ENCODE measurements at places on chromosomes 4 and X.

- peak; percentile 19 for DNase-seq
These were observed 58.5 kb downstream of the PGRMC2 start for GRCh38 chr4:128228845-128229795.

GRCh38 chr4:173001571-173001970, 167.0 kb upstream of the GALNT7 start:
- peak; percentile 63 for DNase-seq

- DNase-seq, result peak; percentile 12
These were observed 88.8 kb downstream of the MAPK10 start for GRCh38 chr4:86271057-86271456.

DNA sequence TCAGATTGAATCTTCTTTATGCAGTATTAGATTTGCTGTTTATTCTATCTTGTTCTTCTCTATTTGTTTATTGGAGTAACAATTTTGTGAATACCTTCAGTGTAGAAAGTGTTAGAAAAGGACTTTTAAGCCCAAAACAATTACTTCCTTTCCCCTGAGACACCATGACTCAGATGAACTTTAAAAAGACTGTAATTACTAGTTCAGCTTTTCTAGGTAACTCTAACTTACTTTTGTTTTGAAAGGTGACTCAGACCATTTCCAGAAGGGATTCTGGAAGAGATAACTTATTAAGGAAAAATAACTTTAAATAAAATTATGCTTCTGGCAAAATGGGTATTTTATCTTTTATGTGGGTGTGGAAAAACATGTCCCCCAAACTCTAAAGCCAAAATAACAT, 561.5 kb upstream of the PCDH10 start:
- DNase-seq, result no peak

DNA sequence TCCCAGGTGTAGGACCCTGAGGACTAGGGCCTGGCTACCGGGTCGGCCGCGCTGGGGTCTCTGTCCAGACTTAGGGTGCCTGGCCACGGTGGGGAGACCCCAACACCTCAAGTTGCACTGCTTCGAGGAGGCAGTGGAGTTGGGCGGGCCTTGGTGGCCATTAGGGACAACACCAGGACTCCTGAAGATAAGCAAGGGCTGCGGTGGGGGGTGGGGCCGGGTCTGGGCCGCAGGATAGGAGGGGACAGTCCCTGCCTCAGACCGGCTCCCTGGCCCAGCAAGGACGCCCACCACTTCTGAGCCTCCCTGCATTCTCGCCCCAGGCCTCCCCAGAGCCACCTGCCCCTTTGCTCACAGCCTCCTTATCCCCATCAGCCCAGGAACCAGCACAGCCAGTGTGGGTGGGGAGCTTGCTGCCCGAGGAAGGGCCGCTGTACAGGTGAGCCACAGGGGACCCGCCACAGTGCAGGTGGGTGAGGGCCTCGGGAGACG, 5.5 kb upstream of the MXD4 start:
- no peak for DNase-seq

DNA sequence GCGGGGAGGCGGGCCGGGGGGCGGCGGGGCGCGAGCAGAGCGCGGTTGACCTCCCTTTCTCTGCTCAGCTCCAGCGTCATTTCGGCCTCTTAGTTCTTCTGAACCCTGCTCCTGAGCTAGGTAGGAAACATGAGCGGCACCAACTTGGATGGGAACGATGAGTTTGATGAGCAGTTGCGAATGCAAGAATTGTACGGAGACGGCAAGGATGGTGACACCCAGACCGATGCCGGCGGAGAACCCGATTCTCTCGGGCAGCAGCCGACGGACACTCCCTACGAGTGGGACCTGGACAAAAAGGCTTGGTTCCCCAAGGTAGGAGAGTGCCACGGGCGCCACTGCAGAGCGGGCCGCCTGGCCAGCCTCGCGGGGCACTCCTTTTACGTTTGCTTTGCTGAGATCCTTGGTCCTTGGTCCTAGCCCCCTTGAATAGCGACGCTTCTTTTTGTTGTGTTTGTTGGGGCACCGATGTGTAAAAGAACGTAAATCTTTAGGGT, at the start of gene HTATSF1:
HTATSF1 (plus strand) TSS at position 37 of the 497 bp plus-strand sequence; CDS start at position 130, 93 bp downstream.
- no peak for DNase-seq

DNA sequence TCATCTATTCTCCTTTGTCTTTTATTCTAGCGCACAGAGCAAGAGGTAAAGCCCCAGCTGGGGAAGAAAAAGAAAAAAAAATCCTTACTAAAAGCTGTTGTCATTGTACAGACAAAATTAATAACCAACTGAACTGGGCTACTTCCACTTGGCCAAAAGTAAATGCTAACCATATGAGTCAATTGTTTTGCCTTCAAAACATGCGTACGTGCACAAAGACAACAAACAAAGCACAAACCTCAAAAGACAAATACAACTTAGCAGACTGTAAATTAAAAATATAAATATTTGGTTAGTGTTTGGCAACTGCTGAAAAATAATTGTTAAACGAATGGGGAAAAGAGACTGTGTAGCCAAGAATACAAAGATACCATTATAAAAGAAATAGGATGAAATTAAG, 5.9 kb downstream of the EDA2R start:
- no peak for DNase-seq

DNA sequence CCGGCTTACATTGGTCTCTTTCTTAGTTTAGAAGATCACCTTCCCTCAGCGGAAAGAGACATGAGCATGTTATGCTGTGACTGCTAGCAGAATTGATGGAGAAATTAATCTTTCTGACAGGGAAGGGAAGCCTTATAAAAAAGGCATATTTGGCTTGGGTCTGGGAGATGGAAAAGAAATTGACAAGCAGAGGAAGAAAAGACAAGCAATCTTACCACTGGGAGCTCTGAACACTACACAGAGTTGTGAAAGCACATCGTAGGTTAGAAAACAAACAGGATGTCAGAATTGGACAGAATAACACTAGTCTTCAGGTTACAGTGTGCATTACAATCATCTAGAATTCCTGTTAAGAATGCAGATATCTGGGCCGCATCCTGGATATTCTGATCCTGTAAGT, 1493.8 kb upstream of the IGFBP7 start:
- no peak for DNase-seq

DNA sequence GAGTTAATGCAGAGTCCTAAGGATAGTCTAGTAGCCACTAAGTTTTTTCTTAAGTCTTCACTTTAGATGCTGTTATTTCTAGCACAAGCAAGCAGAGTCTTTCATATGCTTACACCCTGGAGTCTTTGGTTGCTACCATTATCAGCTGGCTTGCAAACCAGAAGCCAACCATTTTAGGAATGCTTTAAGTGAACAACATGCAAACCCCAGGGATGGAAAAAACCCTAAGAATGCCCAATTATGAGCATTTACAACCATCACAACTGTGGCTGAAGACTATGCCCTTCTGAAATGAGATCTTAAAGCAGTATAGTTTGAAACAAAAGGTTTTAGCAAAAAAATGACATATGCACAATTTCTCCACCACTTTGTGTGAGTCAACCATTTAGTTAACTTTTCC, 6.6 kb downstream of the MID1IP1 start:
- peak; percentile 72 for DNase-seq

- DNase-seq, result no peak
These were observed 88.2 kb downstream of the PHOX2B start for GRCh38 chr4:41660352-41660751.

DNA sequence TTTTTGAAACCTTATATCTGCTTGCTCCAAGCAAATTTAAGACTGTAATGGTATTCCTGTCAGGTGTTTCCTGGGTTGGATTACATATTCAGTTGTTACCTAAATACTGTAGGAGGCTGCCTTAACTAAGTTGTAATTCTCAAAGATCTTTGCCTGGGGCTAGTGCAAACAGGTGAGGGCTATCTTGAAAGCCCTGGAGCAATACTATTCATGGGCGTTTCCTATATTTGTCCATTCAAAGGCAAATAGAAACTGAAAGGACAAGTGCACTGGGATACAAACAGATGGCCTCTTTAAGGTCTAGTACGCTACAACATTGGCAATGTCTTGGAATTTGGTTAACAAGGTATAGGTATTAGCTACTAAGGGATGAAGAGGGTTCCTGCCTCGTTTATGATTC, 84.1 kb upstream of the CT45A1 start:
- DNase-seq, result no peak

DNA sequence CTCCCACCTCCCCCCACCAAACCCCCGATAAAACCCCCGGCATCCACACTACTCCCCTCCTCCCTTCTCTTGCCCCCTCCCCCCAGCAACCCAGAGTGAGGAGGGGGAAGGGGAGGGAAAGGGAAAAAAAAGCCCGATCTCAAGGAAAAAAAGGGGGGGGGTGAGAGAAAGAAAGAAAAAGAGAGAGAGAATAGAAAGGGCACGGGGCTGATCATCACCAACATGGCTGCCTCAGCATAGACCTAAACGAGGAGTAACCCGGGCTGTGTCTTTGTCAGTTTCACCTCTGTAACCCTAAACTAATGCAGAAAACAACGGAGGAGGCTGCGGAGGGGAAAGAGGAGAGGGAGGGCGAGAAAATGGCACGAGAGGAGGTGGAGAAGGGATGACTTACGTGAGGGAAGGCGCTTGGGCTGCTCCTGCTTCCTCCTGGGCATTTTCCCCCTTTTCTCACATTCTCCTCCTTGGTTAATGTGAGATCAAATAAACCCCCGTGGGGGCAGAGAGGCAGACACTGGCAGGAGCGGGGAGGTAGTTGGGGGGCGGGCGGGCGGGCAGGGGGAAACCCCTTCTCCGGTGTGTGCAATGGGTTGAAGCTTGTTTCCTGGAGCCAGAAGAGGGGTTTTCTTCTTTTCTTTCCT, 532 bp downstream of the ZNF827 start:
- peak; percentile 60 for DNase-seq

GRCh38 chrX:109732017-109732801, 848 bp downstream of the ACSL4 start:
- peak; percentile 77 for DNase-seq

GRCh38 chrX:152637649-152638442, at the start of gene GABRQ:
TSS of gene GABRQ (plus strand) at chrX:152637895. CDS start at chrX:152638203, 308 bp downstream.
- DNase-seq, result peak; percentile 62

DNA sequence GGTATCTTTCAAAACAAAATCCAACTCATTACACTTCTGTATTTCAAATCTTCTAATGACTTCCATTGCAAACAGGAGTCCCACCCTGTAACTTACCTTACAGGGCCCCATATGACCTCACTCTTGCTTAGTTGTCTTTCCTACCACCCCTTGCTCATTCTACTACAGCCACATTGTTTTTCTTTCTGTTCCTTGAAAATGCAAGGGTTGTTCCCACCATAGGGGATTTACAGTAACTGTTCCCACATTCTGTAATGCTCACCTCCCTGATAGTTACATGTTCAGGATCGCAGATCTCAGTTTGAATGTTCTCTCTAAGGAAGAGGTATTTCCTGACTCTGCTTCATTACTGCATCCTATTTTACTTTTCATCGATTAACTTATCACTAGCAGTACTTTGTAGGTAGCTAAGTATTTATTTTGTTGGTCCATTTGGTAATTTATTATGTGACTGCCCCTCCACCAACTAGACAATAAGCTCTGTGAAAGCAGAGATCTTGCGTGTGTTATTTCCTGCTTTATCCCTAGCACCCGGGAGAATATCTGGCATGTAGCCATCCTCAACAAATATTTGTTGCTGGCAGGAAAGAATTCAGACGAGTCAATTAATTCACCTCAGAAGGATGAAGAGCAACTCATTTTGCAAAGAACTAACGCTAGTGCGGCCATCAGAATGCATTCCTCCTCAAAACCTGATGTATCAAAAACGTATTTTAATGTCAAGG, 21.4 kb downstream of the MAOB start:
- peak; percentile 43 for DNase-seq

DNA sequence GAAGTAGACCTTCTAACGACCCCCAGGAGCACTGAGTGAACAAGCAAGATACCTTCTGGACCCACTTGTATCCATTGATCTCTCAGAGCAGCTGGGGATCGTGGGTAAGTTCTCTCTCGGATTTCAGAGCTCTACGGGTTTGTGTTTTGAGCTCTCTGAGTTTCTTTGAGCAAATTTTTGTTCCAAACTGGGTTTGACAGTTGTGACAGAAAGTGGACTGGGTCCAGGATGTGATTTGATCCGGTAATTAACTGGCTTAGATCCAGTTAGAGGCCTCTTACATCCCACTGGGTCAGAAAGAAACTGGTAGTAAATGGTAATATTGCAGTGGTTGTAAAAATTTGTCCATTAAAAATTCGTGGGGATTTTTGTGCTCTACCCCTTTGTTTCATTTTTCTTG, 459.2 kb downstream of the INPP4B start:
- DNase-seq, result no peak

GRCh38 chrX:10739426-10739825, 119.0 kb upstream of the MID1 start:
- peak; percentile 60 for DNase-seq
